ENCODE measurements at places on chromosomes 5 and 9.

GRCh38 chr5:143434261-143435209, 31.0 kb upstream of the NR3C1 start:
- peak; percentile 68 for DNase-seq

DNA sequence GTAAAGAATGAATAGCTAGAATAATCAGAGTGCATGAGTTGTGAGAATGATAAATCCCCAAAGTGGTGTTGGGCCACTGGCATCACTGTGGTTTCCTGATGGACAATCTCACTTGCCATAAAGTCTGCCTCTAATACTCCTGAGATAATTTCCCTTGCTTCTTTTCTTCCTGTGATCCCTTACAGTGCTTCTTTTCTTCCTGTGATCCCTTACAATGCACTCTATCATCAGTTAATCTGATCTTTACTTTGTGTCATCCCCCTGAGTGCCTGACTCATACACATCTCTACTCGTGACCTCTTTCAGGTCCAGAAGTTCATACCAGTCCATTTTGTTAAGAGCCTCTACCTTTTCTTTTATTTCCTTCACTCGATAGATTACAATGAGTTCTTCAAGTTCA, 418.3 kb downstream of the HCN1 start:
- DNase-seq, result no peak

GRCh38 chr9:5767968-5768932, 64.7 kb downstream of the ERMP1 start:
- no peak for DNase-seq

- no peak for DNase-seq
These were observed 123.3 kb upstream of the ERCC6L2 start for GRCh38 chr9:95752129-95752731.

DNA sequence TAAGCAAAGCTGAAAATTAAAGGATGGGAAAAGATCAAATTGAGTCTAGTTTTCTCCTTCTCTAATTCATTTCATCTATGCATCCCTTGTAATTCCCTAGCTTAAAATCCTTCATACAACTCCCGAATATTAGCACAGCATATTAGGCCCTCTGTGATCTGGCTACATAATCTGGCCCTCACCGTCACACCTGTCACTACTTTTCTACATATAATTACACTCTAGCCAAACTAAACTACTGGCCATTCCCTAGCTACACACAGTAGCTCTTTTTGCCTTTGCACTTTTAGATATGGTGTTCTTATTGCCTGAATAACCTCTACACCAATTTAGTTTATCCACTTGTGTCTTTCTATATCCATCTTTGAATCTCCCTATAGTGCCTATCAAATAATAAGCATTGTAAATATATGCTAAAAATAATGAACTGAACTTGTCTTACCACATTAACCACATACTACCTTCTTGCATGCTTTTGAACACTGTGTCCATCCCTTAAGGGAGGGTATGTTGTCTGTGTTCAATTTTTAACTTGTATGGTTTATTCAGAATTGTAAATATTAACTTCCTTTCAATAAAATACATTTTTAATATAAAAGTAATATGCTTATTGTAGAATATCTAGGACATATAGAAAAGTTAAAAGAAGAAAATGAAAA, 15.9 kb downstream of the RANBP6 start:
- DNase-seq, result no peak

GRCh38 chr9:92965061-92965758, 17.9 kb downstream of the FGD3 start:
- peak; percentile 38 for DNase-seq
